ENCODE measurements at places on chromosomes 4 and X. TPM values are rescaled to one million over a fixed set of nuclear protein-coding genes. Genes with fewer than 3 reads are reported as not detected.

Gene NEIL3
- 6.0 TPM for polyA plus RNA-seq

DNA sequence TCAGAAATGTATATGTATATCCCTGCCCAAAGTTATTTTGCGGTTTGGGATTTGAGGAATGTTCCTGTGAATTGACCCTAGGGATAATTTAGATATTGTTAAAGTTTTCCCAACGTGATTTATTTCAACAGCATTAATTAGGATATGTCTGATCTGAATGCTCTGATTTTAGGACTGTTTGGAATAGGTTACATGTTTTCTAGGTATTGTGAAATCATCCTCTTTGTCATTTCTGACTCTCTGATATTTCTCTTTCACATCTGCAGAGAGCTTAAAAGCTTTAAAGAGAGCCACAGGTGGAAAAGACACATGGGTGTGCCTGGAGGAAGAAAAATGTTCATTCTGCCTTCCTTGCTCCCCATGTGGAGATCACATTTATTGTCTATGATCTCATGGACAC is 5.1 kb downstream of the GPR101 start:
- DNase-seq: no peak

DNA sequence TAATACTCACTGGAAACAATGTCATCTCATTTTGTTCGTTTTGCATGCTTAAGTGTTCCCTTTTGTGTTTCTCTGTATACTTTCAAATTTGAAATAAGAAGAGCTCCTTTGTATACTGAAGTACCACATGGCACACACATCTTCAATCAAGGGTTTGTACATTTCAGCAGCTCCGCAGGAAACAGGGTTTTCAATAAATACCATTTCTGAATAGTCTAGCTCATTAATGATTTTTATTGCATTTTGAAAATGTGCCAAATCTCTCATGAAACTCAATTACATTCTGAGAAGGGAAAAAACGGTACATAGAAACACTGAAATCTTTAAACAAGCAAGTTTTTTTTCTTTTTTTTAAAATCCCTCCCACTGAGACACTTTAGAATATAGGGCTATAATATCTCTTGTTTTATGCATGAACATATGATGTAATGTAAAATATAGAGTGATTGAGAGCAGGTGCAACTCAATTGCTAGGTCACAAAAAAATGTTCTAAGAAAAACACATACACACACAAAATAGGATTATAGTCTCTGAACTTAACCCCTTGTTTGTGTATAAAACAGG is 914.2 kb upstream of the PCDH7 start:
- no peak for DNase-seq

DNA sequence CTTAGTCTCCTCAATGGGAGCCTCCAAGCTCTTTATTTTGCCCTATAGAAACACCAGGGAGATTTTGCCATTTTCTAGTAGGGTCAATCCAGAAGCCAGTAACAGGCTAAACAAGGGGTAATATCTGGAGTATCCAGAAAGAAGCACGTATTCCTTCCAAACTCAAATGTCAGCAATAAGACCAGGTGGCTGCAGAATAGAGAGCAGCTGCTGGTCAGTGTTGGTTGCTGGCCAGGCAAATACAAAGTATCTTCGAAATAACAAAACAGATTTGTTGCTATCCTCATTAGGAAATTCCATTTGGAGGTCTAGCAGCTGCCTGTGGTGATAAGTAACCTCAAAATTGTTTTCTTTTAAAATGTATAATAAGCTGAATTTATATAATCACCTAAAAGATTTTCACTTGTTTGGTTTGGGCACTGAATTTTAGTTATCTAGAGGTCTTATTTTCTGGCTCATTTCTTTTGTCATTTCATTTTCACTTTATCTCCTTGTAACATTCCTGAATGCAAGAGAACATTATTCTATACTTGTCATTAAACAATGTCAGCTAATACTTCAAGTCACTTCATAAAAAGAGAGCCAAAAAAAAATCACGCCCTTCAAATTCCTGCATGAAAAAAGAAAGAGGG is 320.6 kb downstream of the DTHD1 start:
- DNase-seq: no peak

GRCh38 chrX:53263597-53264094 is 17.7 kb downstream of the IQSEC2 start:
- no peak for DNase-seq

All from right renal pelvis (tissue), 4 donors.